Stimulated activated CD4-positive, alpha-beta T cell treated with anti-CD3 and anti-CD28 coated beads, TNF-alpha, amount 100 ng/mL, for 1 hour (primary cell): ENCODE measurements at places on chromosomes 16 and 17.

GRCh38 chr16:50354629-50355456, 13.9 kb downstream of the BRD7 start:
- no peak for DNase-seq

- DNase-seq, result no peak
Observed at GRCh38 chr17:45070001-45070400, 8.9 kb downstream of the NMT1 start.

DNA sequence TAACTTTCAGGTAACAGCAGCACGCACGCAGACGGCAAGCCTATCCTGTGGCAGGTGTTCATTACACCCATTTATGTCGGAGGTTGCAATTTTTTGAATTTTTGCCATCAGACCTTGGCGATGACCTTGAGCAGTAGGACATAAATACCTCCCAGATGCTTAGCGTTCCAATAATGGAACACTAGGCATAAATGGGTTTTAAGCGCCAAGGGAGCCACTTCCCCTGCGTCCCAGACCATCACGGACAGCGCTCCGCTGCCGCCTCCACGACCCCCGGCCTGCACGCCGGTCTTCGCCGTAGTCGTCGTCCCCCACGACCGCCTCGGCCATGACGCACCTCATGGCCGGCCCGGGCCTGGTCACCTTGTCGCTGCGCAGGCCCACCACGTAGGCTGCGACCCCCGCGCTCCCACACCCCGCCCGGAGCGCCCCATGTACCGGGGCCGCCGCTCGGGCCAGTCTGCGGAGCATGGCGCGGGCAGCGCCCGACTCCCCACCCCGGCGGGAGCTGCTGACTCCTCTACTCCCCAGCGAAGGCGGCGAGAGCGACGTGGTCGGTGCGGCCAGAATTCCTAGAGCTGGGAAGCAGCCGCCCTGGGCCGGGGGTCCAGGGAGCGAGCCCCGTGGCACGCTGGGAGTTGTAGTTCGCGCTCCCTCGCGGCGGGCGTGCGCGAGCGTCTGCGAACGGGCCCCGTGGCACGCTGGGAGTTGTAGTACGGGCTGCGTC, 22.7 kb downstream of the TMEM235 start:
- peak; percentile 50 for DNase-seq

DNA sequence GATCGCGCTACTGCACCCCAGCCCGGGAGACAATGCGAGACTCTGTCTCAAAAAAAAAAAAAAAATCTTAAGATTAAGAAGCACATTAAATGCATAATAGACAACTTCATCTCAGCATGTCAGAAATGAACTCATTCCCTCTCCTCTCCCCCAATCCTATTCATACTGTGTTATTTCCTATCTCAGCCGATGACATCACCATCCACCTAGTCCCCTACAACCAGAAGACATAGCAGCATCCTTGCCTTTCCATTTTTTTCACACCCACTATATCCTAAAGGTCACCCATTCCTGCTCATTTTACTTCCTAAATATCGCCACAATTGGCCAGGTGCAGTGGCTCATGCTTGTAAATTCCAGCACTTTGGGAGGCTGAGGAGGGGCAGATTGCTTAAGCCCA, 81.3 kb downstream of the RPGRIP1L start:
- no peak for DNase-seq
